ENCODE measurements at places on chromosomes 1 and 21.

GRCh38 chr1:232386721-232387510 lies 243.0 kb downstream of the SIPA1L2 start:
- H3K36me3 ChIP-seq, result no peaks in the 10 kb centered on the region
- no peaks in the 10 kb centered on the region for H3K27me3 ChIP-seq
- no peak for DNase-seq
- H3K27ac ChIP-seq, result no peak overlapping the region
- H3K4me3 ChIP-seq, result no peak overlapping the region

GRCh38 chr1:11350265-11350664 lies 77.3 kb downstream of the UBIAD1 start:
- no peaks in the 10 kb centered on the region for H3K36me3 ChIP-seq
- H3K4me3 ChIP-seq, result no peak overlapping the region
- no peak overlapping the region for H3K27ac ChIP-seq
- peaks cover 22% of the 10 kb centered on the region for H3K27me3 ChIP-seq
- no peak for DNase-seq

DNA sequence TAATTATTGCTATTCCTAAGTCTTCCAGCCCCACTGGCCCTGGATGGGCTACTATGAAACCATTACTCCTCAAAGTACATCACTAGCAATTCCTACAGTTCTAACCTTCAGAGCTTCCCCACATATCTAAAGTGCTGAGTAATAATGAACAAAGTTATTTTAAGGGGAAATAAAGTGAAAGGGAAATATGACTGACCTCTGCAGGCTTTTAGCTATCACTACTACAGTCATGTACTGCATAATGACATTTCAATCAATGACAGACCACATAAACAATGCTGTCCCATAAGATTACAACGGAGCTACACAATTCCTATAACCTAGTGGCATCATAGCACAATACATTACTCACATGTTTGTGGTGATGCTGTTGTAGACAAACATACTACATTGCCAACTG lies 32.5 kb upstream of the ASPM start:
- no peaks in the 10 kb centered on the region for H3K4me1 ChIP-seq
- H3K36me3 ChIP-seq, result peaks cover 26% of the 10 kb centered on the region
- no peaks in the 10 kb centered on the region for H3K27me3 ChIP-seq
- H3K27ac ChIP-seq, result no peak overlapping the region

- no peak overlapping the region for H3K4me3 ChIP-seq
- H3K27ac ChIP-seq, result no peak overlapping the region
- no peaks in the 10 kb centered on the region for H3K36me3 ChIP-seq
These were observed 152.7 kb downstream of the CASZ1 start for GRCh38 chr1:10643607-10644306.

DNA sequence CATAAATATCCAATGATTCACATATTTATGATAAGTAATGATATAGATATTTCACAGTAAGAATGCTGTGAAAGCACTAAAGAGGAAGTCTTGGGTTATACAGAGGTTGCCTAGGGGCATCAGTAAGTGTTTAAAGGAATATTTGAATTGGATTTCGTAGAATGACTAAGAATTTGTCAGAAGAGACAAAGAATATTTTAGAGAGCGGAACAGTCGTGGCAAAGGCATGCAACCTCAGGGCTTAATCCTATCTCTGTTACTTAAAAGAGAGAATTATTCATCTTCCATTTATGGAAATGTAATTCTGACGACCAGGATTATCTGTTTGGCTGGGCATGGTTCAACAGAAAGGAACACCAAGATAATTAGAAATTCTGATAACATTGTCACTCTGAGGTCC lies 171.9 kb upstream of the NR5A2 start:
- H3K27ac ChIP-seq, result no peak overlapping the region
- no peaks in the 10 kb centered on the region for H3K27me3 ChIP-seq
- no peak overlapping the region for H3K4me3 ChIP-seq
- no peaks in the 10 kb centered on the region for H3K36me3 ChIP-seq
- no peak for DNase-seq
- H3K4me1 ChIP-seq, result peaks cover 19% of the 10 kb centered on the region

GRCh38 chr1:233359431-233359830 lies 31.9 kb downstream of the MAP3K21 start:
- no peak overlapping the region for H3K27ac ChIP-seq
- H3K36me3 ChIP-seq, result no peaks in the 10 kb centered on the region
- H3K4me1 ChIP-seq, result peaks cover 23% of the 10 kb centered on the region

GRCh38 chr1:154599658-154600057 lies 8.3 kb downstream of the ADAR start:
- peaks cover 14% of the 10 kb centered on the region for H3K4me1 ChIP-seq
- peaks cover 53% of the 10 kb centered on the region for H3K36me3 ChIP-seq
- H3K27ac ChIP-seq, result peak overlapping the region; percentile 80
- DNase-seq, result no peak
- H3K4me3 ChIP-seq, result no peak overlapping the region
- no peaks in the 10 kb centered on the region for H3K27me3 ChIP-seq

GRCh38 chr21:34333121-34333739 lies 30.6 kb upstream of the KCNE2 start:
- H3K4me1 ChIP-seq, result peaks cover 24% of the 10 kb centered on the region
- peaks cover 3% of the 10 kb centered on the region for H3K27me3 ChIP-seq
- H3K27ac ChIP-seq, result no peak overlapping the region
- no peak overlapping the region for H3K4me3 ChIP-seq
- peaks cover 7% of the 10 kb centered on the region for H3K36me3 ChIP-seq

GRCh38 chr1:30798389-30799232 lies 41.0 kb upstream of the LAPTM5 start:
- no peak overlapping the region for H3K4me3 ChIP-seq
- no peak for DNase-seq
- no peak overlapping the region for H3K27ac ChIP-seq
- peaks cover 42% of the 10 kb centered on the region for H3K4me1 ChIP-seq
- H3K27me3 ChIP-seq, result peaks cover 7% of the 10 kb centered on the region

- peaks cover 4% of the 10 kb centered on the region for H3K27me3 ChIP-seq
- H3K4me1 ChIP-seq, result peaks cover 28% of the 10 kb centered on the region
- peaks cover 4% of the 10 kb centered on the region for H3K36me3 ChIP-seq
- H3K4me3 ChIP-seq, result no peak overlapping the region
- DNase-seq, result no peak
- H3K27ac ChIP-seq, result no peak overlapping the region
These were observed 1.5 kb downstream of the CDC7 start for GRCh38 chr1:91501971-91502671.

DNA sequence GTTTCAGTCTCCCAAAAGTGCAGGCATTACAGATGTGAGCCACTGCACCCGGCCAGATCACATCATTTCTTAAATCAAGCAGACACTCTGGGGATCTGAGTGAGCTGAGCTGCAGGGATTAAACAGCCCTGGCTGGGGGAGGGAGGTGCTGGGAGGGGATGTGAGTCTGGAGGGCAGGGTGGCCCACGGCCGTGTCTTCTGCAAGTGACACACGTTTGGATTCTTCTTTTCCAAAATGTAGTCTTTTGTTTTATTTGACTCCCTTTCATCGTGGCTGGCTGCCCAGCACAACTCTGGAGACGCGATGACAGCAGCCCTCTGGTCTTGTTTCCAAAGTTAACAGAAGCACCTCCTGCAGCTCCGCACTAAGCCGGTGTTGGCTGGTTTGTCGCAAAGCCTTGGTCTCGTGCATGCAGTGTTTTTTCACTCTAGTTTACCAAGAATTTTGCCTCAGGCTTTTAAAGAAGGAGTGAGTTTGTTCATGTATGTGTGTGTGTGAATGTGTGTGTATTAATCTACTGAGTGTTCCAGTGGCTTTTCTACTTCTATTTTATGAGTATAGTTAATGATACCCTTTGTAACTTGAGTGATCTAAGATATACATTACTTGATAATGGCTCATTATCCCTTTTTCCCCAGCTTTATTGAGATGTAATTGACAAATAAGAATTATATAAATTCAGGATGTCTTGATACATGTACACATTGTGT lies 2.8 kb upstream of the KRTAP10-5 start:
- peaks cover 9% of the 10 kb centered on the region for H3K27me3 ChIP-seq
- H3K27ac ChIP-seq, result no peak overlapping the region
- no peak for DNase-seq
- H3K36me3 ChIP-seq, result peaks cover 5% of the 10 kb centered on the region
- H3K4me1 ChIP-seq, result peaks cover 9% of the 10 kb centered on the region
- H3K4me3 ChIP-seq, result no peak overlapping the region

GRCh38 chr1:235532360-235532759 lies 28.1 kb upstream of the B3GALNT2 start:
- peaks cover 6% of the 10 kb centered on the region for H3K4me1 ChIP-seq
- DNase-seq, result no peak
- peaks cover 5% of the 10 kb centered on the region for H3K27me3 ChIP-seq
- no peaks in the 10 kb centered on the region for H3K36me3 ChIP-seq

- peaks cover 11% of the 10 kb centered on the region for H3K27me3 ChIP-seq
- no peak overlapping the region for H3K27ac ChIP-seq
- DNase-seq, result no peak
- H3K36me3 ChIP-seq, result no peaks in the 10 kb centered on the region
- H3K4me1 ChIP-seq, result no peaks in the 10 kb centered on the region
These were observed 4.5 kb upstream of the KLF17 start for GRCh38 chr1:44114098-44114497.

DNA sequence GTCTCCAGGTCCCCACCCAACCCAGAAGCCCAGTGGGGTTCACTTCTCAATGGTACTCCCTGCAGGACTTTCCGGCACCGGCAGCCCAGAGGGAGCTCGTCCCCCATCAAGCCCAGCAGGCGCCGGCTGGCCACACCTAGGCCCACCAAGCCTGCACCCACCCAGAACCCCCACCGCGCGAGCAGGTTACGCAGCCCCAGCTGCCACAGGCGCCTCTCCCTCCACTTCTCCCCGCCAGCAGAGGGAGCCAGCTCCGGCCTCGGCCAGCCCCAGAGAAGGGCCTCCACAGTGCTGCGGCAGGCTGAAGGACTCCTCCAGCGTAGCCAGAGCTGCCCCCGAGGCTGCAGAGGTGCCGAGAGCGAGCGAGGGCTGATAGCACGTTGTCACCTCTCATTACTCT lies 722.3 kb downstream of the PLA2G4A start:
- DNase-seq, result no peak
- H3K27ac ChIP-seq, result no peak overlapping the region
- no peaks in the 10 kb centered on the region for H3K4me1 ChIP-seq

DNA sequence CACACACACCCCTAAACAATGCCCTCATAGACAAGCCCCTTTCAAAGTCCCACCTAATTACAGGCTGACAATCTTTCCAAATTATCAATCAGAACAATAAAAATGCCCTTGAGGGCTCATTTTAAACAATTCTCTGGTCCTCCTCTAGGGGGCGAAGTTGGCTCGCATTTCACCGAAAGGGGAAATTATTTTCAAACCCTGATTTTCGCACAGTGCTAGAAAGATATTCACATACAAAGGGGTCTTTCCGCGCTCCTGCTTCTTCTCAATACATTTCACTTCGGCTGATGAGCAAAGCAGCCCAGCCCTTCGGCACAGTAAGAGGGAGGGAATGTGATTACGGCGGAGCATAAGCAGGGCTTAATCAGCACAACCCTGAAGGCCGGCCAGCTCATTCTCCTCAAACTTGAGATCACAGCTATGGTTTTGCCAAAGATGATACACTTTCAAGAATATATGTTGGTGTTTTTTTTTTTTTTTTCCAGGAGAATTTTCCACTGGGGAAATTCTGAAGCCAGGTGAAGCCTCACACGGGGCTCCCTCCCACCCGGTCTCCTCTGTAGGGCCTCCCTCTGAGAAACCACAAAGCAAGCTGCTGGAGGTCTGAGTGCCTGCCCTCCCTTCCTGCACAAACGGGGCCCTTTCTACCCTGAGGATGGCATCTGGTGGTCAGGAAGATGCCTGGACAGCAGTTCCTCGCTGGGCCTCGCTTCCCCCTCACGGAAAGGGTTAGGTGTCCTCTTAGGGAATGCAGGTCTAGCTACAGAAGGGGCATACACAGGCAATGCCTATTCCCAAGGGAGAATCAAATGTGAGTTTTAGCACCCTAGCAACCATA lies 66.9 kb downstream of the GNG12 start:
- peak overlapping the region; percentile 52 for H3K4me3 ChIP-seq
- peaks cover 39% of the 10 kb centered on the region for H3K4me1 ChIP-seq
- H3K36me3 ChIP-seq, result no peaks in the 10 kb centered on the region
- peaks cover 11% of the 10 kb centered on the region for H3K27me3 ChIP-seq
- no peak overlapping the region for H3K27ac ChIP-seq

GRCh38 chr1:52674497-52675384 lies 23.4 kb downstream of the COA7 start:
- H3K4me3 ChIP-seq, result no peak overlapping the region
- DNase-seq, result no peak
- H3K27ac ChIP-seq, result peak overlapping the region; percentile 94
- no peaks in the 10 kb centered on the region for H3K36me3 ChIP-seq

GRCh38 chr1:6762060-6762459 lies 23.2 kb upstream of the CAMTA1 start:
- no peak overlapping the region for H3K27ac ChIP-seq
- H3K4me3 ChIP-seq, result no peak overlapping the region
- H3K27me3 ChIP-seq, result peaks cover 9% of the 10 kb centered on the region
- H3K36me3 ChIP-seq, result no peaks in the 10 kb centered on the region
- no peak for DNase-seq
- H3K4me1 ChIP-seq, result no peaks in the 10 kb centered on the region

DNA sequence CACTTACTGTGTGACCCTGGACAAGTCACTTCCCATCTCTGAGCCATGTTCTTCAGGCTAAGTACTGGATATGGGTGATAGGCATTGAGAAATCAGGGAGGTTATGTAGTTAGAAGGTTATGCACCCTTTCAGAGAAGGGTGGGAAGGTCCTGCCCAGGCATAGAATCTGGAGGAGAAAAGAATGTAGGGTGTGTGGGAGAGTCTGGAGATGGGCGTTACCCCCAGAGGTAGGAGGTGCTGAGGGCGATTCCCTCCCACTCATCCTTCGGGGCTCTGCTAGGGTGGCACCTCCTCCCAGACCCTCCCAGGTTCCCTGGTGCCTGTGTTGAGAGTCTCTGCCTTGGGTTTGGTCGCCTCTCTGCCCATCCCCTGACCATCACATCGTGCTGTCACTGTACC lies 51.1 kb downstream of the IGSF21 start:
- no peak overlapping the region for H3K27ac ChIP-seq
- no peak for DNase-seq
- H3K4me3 ChIP-seq, result no peak overlapping the region

GRCh38 chr1:76202670-76203069 lies 128.1 kb downstream of the ST6GALNAC3 start:
- no peak overlapping the region for H3K27ac ChIP-seq
- H3K4me3 ChIP-seq, result no peak overlapping the region
- H3K4me1 ChIP-seq, result peaks cover 8% of the 10 kb centered on the region
- H3K27me3 ChIP-seq, result peaks cover 9% of the 10 kb centered on the region
- peaks cover 27% of the 10 kb centered on the region for H3K36me3 ChIP-seq

DNA sequence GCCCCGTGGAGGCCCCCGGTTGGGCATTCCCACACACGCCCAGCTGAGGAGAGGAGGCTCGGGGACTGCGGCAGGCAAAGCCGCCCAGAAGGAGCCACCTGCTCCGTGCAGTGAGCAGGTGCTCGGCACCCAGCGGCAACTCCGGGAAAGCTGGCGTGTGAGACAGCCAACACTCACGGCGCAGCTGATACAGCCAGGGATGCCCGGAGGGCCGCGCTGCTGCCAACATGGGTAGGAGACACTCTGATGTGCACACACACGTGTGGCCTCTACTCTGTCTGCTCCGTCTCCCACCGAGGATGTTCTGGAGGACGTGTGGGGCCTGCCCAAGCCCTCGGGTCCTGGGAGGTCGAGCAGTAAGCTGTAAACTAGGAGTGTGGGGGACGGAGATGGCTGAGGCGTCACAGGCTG lies 12.9 kb downstream of the MORN1 start:
- no peaks in the 10 kb centered on the region for H3K36me3 ChIP-seq
- peak; percentile 1 for DNase-seq
- H3K27ac ChIP-seq, result no peak overlapping the region
- no peaks in the 10 kb centered on the region for H3K27me3 ChIP-seq
- H3K4me3 ChIP-seq, result no peak overlapping the region
